GM03348 (cell line): ENCODE measurements at places on chromosomes 3 and 15.

GRCh38 chr3:64306745-64307144 lies 81.5 kb upstream of the PRICKLE2 start:
- peak; percentile 11 for DNase-seq

- no peak for DNase-seq
These were observed 75.7 kb downstream of the SENP2 start for GRCh38 chr3:185661772-185662171.

- DNase-seq = no peak
These were observed 99.9 kb downstream of the APBA2 start for GRCh38 chr15:28985691-28986090.

- DNase-seq = peak; percentile 26
These were observed 87.8 kb downstream of the KLHL25 start for GRCh38 chr15:85706779-85707518.
